ENCODE measurements at places on chromosomes 6 and 20.
A peak's percentile ranks its signal among the peaks of the same experiment; 100 is the strongest.

GRCh38 chr6:132511210-132511830 lies 1.6 kb downstream of the STX7 start:
- DNase-seq, result no peak

GRCh38 chr20:47319517-47320252 lies 36.8 kb downstream of the ZMYND8 start:
- no peak for DNase-seq

- DNase-seq, result no peak
Measured at GRCh38 chr20:37502654-37503053, 18.4 kb upstream of the NNAT start.

- DNase-seq, result peak; percentile 33
Measured at GRCh38 chr6:129500958-129501739, 208.8 kb downstream of the ARHGAP18 start.

DNA sequence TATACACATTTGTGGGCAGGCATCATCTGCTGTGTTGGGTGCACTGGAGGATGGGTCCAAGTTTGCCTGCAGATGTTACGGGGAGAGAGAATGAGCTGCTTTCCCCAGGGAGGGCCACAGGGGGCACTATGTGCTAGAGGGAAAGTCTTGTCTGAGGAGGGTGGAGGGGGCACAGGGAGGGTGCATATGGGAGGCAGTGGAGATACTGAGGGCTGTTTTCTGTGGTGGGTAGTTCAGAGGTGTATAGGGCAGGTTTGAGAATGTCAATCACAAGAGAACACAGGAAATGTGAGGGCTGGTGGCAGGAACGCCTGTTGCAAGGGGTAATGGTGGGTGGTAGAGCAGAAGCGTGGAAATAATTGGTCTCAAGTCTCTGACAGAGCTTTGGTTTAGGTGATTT lies 7.7 kb upstream of the PTPRA start:
- DNase-seq, result no peak

DNA sequence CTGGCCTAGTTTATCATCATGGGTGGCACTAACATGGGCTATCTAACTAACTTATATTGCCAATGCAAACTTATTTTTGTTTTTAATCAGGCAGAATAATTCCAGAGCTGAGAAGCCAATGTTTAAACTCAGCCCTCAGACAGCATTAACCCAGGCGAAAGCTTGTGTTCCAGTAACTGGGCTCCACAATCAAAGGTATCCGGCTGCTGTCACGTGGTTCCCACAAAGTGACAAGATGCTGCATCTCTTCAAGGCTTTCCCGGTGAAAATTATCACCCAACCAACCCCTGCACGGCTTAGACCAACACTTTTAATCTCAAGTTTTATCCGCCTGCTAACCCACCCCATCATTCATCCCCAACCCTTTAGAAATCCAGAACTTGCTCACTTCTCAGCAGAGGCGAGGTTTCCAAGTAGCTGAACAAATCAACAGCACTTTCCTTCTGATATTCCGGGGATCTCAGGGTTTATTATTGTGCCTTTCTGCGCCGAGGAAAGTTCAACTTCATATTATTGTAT lies 885 bp downstream of the MTCL3 start:
- DNase-seq, result no peak

- no peak for DNase-seq
Measured at GRCh38 chr20:25076201-25076600, 5.7 kb downstream of the VSX1 start.

- DNase-seq, result no peak
Measured at GRCh38 chr6:112906726-112907125, 559.6 kb downstream of the RFPL4B start.

DNA sequence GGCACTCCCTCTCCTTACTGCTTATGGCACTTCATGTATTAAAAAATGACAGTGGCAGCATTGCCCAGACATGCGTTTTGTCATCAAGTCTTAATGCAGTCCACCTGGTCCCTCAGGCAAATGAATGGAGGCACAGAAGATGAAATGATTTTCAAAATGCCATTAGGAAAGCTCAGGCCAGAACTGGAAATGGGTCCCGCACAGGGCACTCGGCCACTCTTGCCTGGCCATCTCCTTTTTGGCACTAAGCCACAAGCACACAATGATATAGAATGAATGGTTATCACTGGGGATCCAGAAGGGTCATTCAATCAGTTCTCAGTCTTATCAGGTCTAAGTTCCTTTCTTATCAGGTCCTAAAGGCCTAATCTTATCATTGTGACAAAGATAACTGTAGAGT lies 15.6 kb downstream of the MAS1 start:
- no peak for DNase-seq

DNA sequence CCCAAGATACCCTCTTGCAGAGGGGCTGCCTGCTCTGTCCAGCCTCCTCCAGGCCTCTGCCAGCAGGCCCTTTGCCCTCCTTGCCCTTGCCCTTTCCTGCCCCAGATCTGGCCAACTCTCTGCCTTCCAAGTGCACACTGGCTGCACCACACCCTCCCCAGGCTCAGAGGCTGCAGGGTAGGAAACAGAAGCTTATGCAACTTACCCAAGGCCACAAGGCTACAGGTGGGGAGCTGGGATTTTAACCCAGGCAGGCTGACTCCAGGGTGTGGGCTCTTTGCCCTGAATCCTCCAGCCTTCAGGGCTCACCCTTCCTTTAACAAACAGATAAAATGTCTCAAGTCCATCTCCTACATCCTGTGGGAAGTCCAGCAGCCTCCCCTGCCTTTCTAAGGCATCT lies 14.5 kb upstream of the TRAF3IP2 start:
- no peak for DNase-seq

GRCh38 chr6:33173535-33174180 lies 18.6 kb downstream of the COL11A2 start:
- DNase-seq, result no peak

GRCh38 chr6:125807293-125807692 lies 16.5 kb downstream of the NCOA7 start:
- no peak for DNase-seq

DNA sequence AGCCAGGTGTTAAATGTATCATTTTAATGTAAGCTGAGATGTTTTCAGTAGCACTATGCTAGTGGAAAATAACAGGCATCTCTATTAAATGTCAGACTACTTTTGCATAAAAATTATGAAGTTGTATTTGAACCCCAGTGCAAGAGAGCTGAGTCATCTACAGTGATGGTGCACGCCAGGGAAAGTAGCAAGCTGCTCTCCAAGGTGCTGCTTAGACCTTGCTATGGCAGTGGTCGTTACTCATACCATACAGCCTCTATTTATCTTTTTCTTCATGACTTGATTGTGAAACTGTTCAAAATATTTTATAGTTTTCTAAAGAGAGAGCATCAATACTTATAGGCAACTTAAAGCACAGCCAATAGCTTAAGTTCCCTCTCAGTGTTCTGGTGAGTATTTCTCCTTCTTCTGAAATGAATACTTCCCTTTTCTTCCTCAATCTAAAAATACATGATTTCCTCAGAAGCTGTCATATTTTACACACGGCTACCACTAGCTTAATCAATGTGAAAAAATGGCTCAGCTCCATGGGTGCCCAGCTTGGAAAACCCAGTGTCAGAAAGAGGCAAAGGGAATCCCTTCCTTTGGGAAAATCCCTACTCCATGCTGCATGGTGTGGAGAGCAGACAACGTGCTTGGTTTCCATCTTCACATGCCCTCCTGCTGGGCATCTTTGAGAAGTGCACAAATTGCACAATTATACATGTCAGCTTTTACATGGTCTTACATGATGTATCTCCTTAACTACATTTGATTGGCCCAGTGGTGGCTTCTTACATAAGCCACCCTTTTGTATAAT lies 105.6 kb downstream of the ELOVL4 start:
- DNase-seq, result no peak

DNA sequence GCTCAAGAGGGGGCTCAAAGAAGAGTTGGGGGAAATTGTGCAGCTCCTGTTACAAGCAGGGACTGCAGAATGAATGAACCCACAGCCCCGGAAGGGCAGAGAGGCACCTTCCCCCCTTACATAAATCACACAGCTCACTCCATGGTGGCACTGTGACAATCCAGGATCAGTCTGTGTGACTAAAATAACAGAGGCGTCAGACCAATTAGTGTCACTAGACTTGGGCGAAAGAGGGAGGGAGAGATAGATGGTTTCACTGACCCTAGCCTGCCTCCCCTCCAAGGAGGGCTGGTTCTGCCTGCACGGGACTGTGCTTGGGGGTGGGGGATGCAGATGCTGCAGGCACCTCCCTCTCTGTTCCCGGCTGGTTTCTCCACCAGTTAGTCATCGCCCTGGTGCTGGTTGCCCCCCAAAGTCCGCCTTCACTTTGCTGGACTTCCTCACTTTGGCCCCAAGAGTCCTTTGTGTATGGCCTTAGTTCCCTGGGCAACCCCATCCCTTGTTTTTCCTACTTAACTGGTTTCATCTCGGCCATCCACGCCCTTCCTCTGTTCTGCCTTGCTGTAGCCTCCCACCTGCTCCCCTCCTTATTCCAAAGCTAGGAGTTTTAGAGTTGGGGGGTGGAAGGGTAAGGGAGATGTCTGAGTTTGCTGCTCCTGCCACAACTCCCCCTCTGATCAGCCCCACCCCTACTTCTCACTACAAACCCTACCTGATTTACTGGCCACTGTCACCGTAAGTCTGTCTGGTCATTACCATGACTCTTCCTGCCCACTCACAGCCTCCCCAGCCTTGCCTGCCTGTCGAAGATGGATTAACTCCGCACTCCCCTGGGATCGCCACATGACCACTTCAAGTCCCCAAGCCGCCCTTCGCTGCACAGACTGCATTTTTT lies 17.7 kb downstream of the CCDC167 start:
- DNase-seq, result no peak
